NCI-H446 (cell line): ENCODE measurements at places on chromosomes 2 and 18.
A peak's percentile ranks its signal among the peaks of the same experiment; 100 is the strongest.

DNA sequence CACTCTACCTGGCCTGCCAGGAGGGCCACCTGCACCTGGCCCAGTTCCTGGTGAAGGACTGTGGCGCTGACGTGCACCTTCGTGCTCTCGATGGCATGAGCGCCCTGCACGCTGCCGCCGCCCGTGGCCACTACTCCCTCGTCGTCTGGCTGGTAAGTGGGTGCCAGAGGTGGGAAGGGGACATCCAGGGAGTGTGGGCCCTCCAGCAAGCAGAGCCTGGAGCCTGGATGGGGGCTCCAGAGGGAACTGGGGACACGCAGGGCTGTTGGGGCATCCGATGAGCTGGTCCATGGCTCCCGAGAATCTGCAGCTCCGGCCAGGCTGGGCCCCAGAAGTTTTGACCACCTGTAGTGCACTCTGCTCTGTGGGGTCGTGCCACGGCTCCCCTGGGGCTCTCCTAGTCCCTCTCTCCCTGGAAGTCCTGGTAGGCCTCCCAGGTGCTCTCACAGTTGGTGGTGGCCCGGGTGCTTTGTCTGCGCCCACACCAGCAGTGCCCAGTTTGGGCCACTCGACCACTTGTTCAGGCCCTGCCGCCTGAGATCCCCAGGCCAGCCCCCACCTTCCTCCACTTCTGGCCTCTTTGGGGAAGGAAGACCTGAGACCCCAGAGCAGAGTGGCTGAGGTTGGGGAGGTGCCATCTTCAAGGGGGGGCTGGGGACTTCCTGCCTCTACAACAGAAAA is 4.7 kb downstream of the ESPNL start:
- DNase-seq, result no peak

DNA sequence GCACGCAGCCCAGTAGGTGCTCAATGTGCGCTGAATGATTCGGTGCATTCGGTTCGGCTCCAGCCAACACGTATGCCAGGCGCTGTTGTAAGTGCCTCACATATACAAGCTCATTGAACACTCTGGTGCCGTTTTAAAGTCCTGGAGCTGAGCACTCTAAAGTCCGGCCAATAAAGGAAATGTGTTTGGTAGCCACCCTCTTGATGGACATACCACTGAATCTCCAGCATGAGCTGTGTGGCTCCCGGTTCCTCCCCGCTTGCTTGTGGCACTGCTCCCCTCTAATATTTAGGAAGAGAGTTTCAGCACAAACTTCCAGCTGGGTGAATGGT is 112.1 kb downstream of the MCFD2 start:
- DNase-seq, result no peak

- no peak for DNase-seq
These were observed 94.1 kb downstream of the GALNT3 start for GRCh38 chr2:165699946-165700345.

DNA sequence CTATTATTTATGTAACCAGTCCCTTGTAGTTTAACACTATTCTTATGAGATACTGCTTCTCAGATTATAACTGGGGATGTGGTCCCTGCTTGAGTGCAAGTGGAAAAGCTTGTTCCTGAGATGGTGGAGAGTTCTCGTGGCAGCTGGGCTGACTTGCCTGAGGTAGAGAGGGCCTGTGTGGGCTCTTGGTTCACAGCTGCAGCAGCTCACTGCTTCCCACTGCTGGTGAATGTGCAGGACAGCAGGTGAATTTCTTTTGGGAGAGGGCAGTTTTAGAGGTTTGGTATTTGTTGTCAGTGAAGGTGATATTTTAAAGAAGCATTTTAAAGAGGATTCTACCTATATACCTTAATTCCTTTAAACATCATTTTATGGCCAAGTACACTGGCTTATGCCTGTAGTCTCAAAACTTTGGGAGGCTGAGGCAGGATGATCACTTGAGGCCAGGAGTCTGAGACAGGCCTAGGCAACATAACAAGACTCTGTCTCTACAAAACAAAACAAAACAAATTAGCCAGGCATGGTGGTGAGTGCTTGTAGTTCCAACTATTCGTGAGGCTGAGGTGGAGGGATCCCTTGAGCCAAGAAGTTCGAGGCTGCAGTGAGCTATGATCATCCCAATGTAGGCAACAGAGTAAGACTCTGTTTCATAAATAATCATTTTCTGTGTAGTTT is 94.8 kb downstream of the MTA3 start:
- peak; percentile 44 for DNase-seq

GRCh38 chr2:144431392-144431783 is 88.5 kb downstream of the ZEB2 start:
- DNase-seq, result no peak

DNA sequence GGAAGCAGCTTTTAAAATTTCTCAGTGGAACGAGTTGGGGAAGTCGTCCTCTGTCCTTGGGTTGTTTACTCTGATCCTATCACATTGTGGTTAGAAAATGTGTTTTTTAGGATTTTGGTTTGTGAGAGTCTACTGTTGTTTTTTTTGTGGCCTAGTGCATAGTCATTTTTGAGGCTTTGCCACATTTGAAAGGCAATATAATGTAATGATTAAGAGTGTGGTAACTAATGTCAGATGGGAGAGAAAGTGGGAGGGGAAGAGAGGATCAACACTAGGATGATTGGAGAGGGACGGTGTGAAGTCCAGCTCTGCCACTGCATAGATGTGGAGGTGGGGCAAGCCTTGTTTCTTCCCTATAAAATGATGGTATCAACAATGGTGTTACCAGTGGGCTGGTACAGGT is 8.5 kb downstream of the SP140L start:
- DNase-seq, result no peak
